Stimulated activated CD4-positive, alpha-beta T cell treated with anti-CD3 and anti-CD28 coated beads, TNF-alpha, amount 100 ng/mL, for 1 hour (primary cell): ENCODE measurements at places on chromosomes 11 and 22.

- no peak for DNase-seq
Measured at GRCh38 chr11:119626197-119626841, 102.7 kb downstream of the NECTIN1 start.

DNA sequence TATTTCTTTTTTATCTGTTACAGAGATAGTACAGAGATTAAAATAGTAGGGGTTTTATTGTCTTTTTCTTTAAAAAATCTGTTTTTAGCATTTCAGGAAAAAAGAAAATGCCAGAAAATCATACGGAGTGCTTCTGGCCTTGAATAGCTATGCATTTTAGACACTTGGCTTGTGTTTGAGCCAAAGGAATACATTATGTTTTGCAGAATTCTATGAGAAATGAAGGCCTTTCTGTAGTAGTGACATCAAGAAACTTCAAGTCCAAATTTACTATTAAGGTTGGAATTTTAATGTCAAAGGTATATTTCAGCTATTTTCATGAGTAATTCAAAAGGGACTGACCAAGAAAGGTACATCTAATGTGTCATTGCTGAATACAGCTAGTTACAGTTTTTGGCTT is 56.3 kb upstream of the DDI1 start:
- no peak for DNase-seq

DNA sequence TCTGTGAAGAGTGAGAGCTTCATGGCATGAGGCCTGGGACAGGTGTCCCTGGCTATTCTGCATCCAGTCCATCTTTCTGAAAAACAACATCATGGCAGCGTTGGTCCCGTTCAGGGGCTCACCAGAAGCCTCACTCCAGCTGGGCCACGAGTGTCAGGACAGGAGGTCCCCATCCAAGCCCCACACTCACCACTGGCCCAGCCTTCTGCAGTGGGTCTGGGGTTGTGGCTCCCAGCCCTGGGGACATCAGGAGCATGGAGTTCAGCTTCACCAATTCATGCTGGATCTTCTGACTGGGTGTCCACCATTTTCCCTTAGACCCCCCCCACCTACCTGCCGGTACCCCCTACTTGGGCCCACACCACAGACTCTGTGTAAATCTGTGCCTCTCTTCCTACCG is 400.3 kb downstream of the BRD1 start:
- no peak for DNase-seq

DNA sequence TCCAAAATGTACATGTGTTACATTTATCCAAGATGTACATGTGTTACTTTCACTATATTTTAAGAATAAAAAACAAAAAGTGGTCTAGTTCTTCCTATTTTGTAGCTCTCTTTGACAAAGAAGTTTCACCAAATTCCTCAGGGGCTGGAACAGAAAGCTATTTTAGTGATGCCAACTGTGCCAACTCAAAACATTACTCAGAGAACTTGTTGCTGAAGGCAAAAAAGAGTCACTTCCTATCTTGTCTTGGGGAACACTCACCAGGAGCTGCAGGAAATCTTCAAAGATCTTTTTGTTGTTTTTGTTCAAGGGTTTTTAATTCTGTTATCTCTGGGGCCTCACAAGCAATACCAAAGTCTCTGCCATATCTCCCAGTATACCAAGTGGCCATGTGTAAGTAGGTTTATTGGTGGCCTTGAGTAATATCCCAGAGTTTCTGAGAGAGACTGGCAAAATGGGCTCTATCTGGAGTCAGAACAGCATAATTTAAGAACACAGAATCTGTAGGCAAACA is 13.6 kb upstream of the EED start:
- no peak for DNase-seq

- no peak for DNase-seq
Measured at GRCh38 chr22:18073467-18073866, 4.3 kb upstream of the PEX26 start.

GRCh38 chr11:66331542-66332370 is 4.5 kb downstream of the RIN1 start:
- no peak for DNase-seq
